ENCODE measurements at places on chromosomes 12 and 14. TPM values are rescaled to one million over a fixed set of nuclear protein-coding genes. Genes with fewer than 3 reads are reported as not detected.

Gene CEBPE
- total RNA-seq: not detected

Gene CAPZA3
- total RNA-seq: not detected

Gene BCL2L14
- 2.4 TPM for total RNA-seq

Gene IAPP
- total RNA-seq: not detected

Gene SLC25A21
- total RNA-seq: 6.9 TPM

Gene KRT7
- total RNA-seq: 13.2 TPM

Gene CALCOCO1
- 20.3 TPM for total RNA-seq

Gene MDM1
- total RNA-seq: 10.7 TPM

Gene SIX6
- not detected for total RNA-seq

Gene KCNH5
- total RNA-seq: 0.50 TPM

Gene BICDL1
- 26.9 TPM for total RNA-seq

Gene HOXC9
- total RNA-seq: not detected

Gene DIP2B
- 29.6 TPM for total RNA-seq

Gene KRT1
- not detected for total RNA-seq

Gene NANOG
- total RNA-seq: 229 TPM

Gene EFS
- 27.8 TPM for total RNA-seq

Gene PLA2G1B
- total RNA-seq: not detected

Gene PTGDR
- 0.21 TPM for total RNA-seq

Data from H1 (cell line).